Cardiac fibroblast (primary cell): ENCODE measurements at places on chromosomes 2 and 18.

DNA sequence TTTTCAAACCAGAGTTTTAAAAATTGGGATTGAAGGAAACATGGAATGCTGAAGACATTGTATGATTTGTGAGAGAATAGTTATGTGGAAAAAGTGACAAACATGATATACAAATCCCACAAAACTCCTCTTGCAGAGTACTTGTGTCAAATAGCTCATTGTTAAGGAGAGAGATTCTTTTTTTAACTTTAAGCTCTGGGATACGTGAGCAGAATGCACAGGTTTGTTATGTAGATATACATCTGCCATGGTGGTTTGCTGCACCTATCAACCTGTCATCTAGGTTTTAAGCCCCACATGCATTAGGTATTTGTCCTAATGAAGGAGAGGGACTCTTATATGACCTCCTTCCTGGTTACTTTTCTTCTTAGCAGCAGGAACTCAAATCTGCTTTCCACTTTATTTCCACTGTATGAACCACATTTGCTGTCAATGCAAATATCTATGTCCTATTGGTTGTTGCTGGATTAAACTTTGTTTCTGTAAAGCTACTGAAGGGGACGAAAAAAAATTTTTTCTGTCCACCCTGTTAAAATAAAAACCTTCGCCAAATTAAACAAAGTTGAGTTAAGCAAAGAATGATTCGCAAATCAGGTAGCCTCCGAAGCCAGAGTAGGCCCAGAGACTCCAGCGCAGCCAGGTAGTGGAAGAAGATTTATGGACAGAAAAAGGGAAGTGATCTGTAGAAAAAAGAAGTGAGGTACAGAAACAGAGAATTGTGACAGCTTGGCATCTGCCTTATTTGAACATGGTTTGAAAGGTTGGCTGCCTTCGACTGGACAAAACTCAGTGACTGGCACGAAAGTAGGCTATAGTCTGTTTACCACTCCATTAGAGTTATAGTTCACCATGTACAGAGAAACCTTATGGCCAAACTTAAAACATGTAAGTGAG lies 430.1 kb upstream of the CHST9 start:
- no peak for DNase-seq

- DNase-seq: no peak
Observed at GRCh38 chr2:120809609-120810440, 74.2 kb downstream of the GLI2 start.

GRCh38 chr2:24521975-24522639 lies 31.1 kb downstream of the NCOA1 start:
- no peak for DNase-seq

DNA sequence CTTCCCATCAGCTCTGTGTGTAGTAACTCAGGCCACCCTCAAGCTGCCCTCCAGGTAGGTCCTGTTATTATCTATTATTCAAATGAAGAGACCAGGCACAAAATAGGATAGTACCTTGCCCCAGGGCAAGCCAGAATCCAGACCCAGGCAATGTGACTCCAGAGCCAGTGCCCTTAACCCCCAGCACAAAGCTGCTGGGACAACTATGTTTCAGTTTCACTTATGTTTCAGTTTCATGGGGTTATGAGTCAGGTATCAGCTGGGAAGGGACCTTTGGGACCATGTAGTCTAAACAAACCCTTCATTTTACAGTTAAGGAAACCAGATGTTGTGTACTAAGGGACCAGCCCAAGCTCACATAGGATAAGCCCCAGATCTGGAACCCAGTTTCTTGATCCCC lies 10.0 kb downstream of the HK2 start:
- DNase-seq: peak; percentile 91

DNA sequence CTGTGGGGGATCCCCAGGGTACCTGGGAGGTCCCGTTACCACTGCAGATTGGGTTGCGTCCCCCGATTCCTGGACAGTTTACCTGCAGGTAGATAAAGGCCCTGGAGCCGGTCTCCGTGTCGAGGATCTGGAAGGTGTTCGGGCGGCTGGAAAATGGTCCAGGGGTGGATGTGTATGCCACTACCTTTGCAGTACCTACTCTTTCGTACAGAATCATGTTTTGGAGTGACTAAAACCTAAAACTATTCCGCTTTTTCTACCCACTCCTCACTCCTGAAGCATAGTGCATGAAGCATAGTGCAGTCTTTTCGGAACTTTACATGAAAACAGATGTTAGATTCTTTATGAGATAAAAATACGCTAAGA lies 418 bp downstream of the WDR75 start:
- no peak for DNase-seq

DNA sequence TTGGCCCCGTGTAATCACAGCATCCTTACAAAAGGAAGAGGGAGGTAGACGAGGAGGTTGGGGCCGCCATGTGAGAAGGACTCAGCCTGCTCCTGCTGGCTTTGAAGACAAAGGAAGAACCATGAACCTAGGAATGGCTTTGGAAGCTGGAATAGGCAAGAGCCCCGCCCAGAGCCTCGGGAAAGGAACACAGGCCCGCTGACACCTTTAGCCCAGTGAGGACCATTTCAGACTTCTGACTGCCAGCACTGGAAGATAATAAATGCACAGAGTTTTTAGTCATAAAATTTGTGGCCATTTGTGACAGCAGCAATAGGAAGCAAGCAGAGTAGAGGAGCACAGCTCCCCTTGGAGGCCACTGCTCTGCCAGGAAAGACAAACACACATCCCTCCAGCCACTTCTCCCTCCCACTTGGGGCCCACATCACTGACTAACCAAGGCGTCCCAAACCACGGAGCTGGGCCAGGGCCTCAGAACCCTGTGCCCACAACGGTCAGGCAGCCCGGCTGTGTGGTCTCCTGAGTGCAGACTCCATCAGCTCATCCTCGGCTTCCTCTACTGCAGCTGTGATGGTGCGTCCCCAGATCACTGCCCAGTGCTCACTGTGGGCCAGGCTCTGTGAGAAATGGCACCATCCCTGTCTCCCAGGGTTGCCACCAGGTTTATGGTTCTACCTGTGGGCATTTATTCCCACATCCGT lies 39.7 kb downstream of the TFCP2L1 start:
- no peak for DNase-seq

GRCh38 chr2:55649211-55649610 lies 31.8 kb upstream of the PPP4R3B start:
- DNase-seq: no peak
